ENCODE measurements at places on chromosomes 2 and 18.

DNA sequence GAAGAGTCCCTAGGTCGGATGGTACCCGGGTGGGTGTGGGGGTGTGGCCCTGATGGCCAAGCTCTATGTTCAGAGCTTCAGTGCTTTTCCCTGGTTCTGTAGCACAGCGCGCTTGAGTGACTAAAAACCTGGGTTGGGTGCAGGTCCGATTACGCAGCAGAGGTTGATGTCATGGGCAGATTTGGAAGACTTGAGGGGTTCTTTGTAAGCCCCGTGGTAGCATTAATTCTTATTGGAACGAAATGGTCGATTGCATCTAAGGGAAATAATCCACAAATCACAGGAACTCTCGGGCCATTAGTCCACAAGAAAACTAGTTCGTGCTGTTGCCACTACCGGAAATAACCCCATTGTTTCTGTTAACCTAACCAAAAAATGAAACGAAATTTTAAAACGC, 9.0 kb downstream of the HOXD8 start:
- DNase-seq, result no peak

- no peak for DNase-seq
Measured at GRCh38 chr2:29105375-29105774, 9.8 kb upstream of the CLIP4 start.

GRCh38 chr2:64957109-64957903, 31.9 kb upstream of the SLC1A4 start:
- DNase-seq, result no peak

DNA sequence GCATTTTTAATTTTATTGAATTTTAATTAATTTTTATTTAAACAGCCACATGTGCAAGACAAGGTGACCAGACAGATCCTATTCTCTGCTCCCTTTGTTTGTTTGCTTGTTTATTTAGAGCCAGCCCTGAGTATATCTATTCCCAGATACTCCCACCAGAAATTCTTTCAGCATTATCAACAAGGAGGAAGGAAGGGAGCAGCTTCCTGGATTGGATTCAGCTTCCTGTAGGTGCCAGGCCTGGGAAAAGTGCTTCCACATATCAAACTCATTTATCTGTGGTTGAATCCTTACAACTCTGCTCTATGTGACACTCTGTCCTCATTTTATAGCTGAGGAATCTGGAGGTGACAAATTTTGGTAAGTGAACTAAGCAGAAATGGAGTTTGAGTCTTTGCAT, 60.5 kb upstream of the KLF7 start:
- DNase-seq, result no peak

GRCh38 chr2:9638532-9638931, 7.7 kb upstream of the YWHAQ start:
- no peak for DNase-seq
